ENCODE measurements at places on chromosomes 12 and 14.

- DNase-seq: no peak
These were observed 90.9 kb upstream of the MDM1 start for GRCh38 chr12:68422956-68423574.

GRCh38 chr12:24821691-24822090 lies 127.2 kb downstream of the BCAT1 start:
- no peak for DNase-seq

- no peak for DNase-seq
These were observed 13.2 kb upstream of the MAP4K5 start for GRCh38 chr14:50545618-50546017.

DNA sequence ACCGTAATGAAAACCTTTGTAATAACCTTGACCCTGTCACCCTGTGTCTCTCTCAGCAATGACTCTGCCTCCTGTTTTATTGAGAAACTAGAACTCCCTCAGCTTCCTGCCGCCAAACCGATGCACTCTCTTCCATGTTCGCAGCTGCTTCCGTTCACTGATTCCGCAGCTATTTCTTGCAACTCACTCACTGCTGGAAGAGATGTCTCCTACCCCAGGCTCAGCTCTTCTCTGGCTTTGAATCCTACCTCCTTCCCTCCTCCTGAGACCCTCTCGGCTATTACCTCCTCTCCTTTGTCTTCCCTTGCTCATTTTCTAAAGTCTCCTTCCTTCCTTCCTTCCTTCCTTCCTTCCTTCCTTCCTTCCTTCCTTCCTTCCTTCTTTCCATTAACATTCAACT lies 71.0 kb downstream of the ESRRB start:
- DNase-seq: no peak

DNA sequence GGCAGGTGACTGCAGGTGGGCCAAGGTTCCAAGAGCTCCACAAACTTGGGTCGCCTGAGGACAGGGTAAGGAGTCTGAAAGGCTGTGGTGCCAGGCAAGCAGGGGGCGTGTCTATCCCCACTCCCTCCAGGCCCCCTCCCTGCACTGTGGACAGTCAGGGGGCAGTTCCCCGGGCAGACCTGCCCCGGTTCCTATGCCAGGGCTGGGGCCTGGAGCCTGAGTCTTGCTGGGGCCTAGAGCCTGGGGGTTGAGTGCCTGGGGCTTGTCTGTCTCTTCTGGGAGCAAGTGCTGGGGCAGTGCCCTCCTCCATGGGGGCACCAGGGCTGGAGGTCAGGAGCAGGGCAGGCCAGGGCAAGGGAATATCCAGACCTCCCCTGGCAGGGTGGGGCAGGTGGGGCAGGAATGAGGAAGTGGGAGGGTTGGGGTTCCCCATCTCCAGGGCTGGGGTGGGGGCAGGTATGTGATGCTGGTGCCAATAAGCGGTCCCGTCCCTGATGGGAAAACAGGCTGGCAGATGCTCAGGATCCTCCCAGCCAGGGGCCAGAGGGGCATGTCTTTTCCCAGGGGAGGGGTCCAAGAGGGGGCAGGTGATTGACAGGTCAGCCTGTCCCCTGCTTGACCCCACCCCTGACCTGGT lies 11.9 kb upstream of the TNFAIP2 start:
- no peak for DNase-seq

GRCh38 chr12:3931776-3932175 lies 58.6 kb upstream of the PARP11 start:
- no peak for DNase-seq

DNA sequence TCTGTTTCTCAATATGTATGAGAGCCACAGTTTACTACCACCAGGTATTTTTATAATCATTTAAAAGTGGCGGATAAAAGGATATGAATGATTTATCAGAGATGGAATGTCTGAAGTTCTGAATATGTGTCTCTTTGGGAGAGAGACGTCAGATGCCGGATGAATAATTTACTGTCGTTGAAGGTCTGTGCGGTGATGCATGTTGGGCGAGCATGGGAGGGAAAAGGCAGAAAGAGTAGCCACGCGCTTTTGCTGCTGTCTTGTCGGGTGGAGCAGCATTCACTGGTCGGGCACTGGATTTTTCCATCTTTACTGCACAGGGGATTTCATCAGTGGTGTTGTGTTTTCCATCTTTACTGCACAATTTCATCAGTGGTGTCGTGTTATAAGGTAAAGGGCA lies 65.6 kb downstream of the SYNE2 start:
- no peak for DNase-seq

DNA sequence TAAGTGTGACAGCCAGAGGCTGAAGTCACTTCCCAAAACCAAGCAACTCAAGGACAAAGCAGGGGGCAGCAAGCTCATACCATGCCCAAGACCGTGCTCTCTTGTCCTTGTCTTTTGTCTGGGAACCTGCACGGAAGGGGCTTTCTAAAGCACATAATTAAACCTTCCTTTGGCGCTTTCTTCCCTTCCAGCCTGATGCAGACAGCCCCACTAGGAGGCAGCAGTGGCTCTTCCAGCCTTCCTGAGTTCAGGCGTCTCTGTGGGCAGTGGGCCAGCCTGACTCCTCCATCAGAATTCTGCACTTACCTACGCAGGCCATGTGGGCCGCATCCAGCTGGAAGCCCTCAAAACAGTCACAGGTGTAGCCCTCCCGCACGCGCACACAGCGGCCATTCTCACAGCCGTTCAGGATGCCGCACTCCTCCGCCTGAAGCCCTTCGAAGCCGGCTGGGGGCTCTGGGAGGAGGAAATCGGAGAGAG lies 7.6 kb downstream of the ISCA2 start:
- DNase-seq: no peak

- DNase-seq: no peak
These were observed 82.4 kb downstream of the NINJ2 start for GRCh38 chr12:580813-581212.

GRCh38 chr12:6620137-6620884 lies 13.1 kb upstream of the CHD4 start:
- no peak for DNase-seq

DNA sequence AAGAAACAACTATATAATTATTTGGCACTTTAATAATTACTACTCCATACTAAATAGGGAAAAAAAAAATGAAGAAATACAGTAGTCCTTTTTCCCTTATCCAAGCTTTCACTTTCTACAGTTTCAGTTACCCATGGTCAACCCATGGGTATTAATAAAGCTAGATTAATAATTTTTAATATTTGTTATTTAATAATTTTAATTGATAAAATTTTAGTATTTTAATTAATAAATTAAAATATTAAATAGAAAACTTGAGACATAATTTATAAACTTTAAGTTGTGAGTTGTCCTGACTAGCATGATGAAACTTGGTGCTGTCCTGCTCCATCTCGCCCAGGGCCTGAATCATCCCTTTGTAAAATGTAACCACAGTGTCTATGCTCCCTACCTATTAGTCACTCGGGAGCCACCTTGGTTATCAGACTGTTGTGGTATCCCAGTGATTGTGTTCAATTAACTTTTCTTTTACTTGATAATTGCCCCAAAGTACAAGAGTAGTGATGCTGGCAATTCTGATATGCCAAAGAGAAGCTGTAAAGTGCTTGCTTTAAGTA lies 71.8 kb downstream of the PAWR start:
- DNase-seq: peak; percentile 56

- no peak for DNase-seq
These were observed 64.1 kb upstream of the HIF1A start for GRCh38 chr14:61631045-61631687.

GRCh38 chr14:20601522-20601921 lies 10.3 kb upstream of the RNASE12 start:
- DNase-seq: no peak

DNA sequence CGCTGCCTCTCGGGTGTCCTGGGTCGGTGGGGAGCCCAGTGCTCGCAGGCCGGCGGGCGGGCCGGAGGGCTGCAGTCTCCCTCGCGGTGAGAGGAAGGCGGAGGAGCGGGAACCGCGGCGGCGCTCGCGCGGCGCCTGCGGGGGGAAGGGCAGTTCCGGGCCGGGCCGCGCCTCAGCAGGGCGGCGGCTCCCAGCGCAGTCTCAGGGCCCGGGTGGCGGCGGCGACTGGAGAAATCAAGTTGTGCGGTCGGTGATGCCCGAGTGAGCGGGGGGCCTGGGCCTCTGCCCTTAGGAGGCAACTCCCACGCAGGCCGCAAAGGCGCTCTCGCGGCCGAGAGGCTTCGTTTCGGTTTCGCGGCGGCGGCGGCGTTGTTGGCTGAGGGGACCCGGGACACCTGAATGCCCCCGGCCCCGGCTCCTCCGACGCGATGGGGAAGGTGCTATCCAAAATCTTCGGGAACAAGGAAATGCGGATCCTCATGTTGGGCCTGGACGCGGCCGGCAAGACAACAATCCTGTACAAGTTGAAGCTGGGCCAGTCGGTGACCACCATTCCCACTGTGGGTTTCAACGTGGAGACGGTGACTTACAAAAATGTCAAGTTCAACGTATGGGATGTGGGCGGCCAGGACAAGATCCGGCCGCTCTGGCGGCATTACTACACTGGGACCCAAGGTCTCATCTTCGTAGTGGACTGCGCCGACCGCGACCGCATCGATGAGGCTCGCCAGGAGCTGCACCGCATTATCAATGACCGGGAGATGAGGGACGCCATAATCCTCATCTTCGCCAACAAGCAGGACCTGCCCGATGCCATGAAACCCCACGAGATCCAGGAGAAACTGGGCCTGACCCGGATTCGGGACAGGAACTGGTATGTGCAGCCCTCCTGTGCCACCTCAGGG lies 679 bp downstream of the ARF6 start:
- no peak for DNase-seq

GRCh38 chr14:21205678-21206581 lies 50.1 kb upstream of the OR5AU1 start:
- DNase-seq: no peak

DNA sequence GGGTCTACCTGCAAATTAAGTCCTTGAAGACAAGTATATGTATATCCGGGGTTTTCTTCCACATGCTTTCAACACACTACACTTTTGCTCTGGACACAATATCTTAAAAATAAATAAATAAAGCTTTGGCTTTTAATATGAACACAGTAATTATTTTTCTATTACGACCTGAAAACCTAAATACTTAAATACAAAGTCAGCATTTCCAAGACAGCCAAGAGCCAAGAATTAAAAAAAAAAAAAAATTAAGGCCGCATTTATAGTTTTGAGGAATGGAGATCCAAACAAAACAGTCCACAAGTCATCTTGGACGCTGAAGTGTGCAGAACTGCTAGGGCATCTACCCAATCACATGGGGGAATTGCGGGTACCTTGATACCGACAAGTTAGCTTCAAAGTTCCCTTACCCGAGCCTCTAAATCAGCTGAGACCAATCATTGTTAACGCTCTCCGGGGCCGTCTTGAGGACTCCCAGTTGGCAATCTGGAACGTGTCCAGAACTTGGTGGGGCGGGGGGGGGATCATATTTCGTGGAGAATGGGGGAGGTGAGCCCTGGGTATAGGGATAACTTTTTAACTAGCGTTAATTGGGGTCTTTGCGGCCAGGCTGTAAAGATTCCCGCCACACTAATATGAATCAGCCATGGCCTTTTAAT lies 731 bp upstream of the PCNX4 start:
- DNase-seq: no peak

DNA sequence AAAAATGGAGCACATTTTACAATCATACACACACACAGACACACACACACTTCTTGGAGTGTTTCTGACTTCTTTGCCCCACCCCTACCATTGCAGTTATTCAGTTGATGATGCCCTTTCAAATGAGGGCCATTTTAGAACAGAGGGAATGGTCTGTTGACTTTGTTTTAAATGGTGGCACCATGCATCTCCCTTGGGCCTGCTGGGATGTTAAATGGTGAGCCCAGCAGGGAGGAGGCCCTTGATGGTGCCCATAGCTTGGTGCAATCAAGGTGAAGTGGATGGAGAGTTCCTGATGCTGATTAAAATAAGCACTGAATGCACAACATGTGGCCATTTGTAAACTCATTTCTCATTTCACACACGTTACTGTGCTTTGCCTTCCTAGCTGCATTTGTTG lies 13.3 kb downstream of the C12orf75 start:
- DNase-seq: no peak

- DNase-seq: no peak
These were observed 36.2 kb downstream of the ANAPC7 start for GRCh38 chr12:110367181-110367864.

DNA sequence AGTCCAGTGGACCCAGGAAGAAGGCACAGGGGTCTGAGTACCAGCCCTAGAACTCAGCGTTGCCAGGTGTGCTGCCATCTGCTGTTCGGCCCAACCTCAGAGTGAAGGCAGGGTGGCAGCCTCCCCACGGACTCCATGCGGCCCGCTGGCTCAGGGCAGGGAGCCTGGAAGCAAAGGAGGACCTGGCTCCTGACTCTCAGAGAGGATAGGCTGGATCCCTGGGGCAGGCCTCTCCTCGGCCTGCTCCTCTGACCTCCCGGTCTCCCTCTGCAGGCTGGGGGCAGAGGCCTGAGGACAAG lies 10.1 kb downstream of the MCRS1 start:
- no peak for DNase-seq

- DNase-seq: peak; percentile 52
These were observed 19.6 kb downstream of the ACVR1B start for GRCh38 chr12:51970904-51971646.

DNA sequence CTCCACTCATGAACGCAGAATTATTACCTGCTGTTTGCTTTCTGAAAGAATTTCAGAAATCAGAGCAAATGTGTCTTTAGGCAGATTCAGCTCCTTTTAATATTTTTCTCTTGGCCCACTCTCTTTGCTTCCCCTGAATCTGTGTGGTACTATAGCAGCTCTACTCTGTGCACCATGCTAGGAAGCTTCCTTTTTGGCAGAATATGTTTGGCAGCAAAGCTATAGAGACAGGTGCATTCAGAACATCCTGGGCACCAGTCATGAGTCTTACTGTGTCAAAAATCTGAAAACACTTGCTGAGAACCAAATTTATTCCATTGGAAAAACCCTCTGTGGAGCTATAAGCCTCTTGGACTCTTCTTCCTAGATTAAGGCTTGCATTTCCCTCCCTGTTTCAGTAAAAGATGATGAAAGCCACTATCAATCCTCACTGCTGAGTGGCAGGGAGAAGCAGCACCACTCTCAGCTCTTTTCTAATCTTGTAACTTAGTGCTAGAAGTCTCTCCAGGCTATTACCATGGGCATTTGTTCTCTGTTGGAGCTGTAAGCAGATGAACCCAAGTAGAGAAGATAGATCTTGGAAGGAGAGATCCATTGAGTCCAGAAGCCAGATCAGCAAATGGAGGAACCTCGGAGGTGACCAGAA lies 18.2 kb downstream of the CIPC start:
- no peak for DNase-seq

DNA sequence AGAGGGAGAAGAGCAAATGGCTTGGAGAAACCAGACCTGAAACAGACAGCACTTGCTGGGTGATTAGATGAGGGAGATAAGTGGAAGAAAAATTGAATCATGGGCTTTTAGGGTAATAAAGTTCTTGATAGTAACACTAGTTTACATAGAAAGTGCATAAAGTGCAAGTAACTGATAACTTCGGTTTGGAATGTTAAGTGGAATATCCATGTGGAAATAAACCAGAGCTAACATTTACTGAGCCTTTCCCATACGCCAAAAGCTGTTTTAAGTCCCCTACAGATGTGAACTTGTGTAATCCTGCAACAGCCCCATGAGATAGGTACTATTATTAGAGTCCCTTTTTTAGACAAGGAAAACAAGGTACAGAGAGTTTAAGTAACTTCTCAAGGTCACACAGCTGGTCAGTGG lies 77.1 kb upstream of the NUDT4 start:
- DNase-seq: no peak
